BE2C (cell line): ENCODE measurements at places on chromosomes 2 and 18.

- no peak for DNase-seq
These were observed 90.4 kb upstream of the EML6 start for GRCh38 chr2:54632733-54633692.

DNA sequence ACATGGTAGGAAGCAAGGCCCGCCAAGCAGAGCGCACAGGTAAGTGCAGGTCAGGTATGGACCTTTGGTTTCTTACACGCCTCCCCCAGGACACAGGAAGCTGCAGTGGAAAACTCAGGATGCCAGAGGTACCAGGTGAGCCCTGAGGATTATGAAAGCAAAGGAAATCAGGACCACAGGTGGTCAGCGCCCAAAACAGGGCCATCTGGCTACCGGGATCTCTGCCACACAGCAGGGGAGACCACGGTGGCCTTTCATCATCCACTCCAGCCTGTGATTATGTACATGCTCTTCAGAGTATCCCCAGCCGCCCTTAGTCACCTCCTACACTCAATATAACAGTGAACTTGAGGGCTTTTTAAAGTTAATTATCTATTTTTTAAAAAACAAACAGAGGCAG is 125.5 kb upstream of the EPC2 start:
- DNase-seq = no peak

- no peak for DNase-seq
These were observed 21.6 kb upstream of the SULT1C2 start for GRCh38 chr2:108267101-108267500.

DNA sequence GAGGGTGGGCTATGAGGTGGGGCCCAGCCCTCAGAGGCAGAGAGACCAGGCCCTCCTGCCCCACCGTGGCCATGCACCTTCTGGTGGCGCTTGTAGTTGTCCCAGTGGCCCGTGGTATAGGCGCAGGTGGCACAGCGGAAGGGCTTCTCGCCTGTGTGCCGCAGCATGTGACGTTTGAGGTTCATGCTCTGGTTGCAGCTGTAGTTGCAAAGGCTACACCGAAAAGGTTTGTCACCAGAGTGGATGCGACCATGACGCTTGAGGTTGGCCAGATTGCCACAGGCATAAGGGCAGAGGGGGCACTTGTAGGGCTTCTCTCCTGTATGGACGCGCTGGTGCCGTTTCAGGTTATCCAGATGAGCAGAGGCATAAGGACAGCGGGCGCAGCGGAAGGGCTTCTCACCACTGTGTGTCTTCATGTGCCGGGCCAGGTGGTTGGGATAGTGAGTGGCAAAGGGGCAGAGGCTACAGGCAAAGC is 2.9 kb downstream of the ZNF513 start:
- no peak for DNase-seq

DNA sequence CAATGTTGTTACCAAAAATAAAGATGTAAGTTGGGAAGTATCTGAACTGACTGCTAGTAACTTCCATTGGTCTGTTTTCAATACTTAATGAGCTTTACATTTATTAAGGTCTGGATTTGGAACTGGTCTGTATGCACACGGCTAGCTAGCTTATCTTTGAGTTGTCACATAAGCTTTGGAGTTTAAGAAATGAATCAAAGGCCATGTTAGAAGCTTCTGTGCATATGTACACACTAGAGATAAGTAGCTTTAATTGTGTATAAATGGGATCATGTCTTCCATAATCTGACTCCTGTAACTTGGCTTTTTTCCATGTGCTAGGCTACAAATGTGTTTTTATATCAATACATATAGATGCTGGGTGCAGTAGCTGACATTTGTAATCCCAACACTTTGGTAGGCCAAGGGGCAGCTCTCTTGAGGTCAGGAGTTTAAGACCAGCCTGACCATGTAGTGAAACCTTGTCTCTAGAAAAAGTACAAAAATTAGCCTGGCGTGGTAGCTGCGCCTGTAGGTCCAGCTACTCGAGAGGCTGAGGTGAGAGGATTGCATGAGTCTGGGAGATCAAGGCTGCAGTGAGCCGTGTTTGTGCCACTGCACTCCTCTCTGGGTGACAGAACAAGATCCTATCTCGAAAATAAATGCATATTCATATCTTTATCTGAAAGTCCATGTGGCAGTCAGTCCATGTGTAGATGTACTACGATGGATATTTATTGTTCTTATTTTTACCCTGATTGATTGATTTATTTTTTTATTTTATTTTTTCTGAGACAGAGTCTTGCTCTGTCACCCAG is 27.2 kb downstream of the ATIC start:
- peak; percentile 33 for DNase-seq

DNA sequence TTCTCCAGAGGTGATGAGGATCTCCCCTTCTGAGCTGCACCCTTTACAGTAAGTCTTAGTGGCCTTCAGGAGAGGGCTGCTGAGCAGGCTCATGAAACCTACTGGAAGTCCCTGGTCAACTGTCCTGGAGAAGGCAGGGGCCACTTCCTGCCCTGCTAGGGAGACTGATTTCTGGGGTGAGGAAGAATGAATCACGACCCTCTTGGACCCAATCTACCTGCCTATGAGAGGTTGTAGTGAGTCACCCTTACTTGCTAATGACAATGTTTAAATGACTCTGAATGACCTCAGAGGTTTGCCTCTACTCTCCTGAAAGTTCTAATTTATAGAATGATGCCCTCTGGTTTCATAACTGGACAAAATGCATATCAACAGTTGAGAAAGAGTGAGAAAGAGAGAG is 79.4 kb upstream of the FAM136A start:
- DNase-seq = no peak

- DNase-seq = peak; percentile 39
These were observed 8.7 kb downstream of the NPPC start for GRCh38 chr2:231917280-231918066.
